Activated CD8-positive, alpha-beta memory T cell treated with anti-CD3 and anti-CD28 coated beads for 1 hour (primary cell): ENCODE measurements at places on chromosomes 4 and X.

DNA sequence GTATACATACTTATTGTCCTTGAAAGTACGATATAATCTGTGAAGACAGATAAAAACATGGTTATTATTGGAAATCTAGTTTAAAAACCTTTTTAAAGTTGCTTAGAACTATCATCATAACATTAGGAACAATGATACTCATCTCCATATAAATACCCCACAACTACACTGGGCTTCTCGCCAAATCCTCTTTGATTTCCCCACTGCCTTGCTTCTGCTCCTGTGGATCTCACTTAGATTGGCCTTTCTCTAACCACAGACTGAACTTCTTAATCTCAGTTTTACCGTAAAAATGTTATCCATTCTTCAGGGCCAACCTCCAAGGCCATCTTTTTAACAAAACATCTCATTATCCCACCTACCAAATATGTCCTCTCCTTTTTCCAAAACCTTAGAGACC lies 77.6 kb downstream of the PRKG2 start:
- DNase-seq = no peak

DNA sequence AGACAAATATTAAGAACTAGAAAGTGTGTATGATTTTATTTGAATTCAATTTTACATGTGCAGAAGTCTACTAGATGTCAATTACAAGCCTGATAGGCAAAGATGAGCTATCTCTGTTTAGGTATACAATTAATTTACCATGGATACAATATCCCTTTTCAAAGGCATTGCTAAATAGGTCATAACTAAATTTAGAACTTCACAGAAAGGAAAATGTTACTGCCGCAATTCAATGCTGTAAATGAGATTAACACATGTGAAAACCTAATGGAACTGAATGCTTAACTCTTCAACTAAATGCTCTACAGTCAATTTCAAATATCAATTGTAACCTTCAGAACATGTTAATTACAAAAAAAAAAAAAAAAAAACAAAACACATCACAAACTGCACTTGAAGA lies 14.6 kb downstream of the RAP2C start:
- no peak for DNase-seq

GRCh38 chr4:93719552-93719951 lies 109.0 kb upstream of the ATOH1 start:
- no peak for DNase-seq

- no peak for DNase-seq
Observed at GRCh38 chr4:94420356-94420755, 31.4 kb upstream of the PDLIM5 start.

GRCh38 chr4:75289914-75290582 lies 224.2 kb downstream of the RCHY1 start:
- DNase-seq = no peak

GRCh38 chr4:147578593-147578992 lies 38.6 kb upstream of the TMEM184C start:
- DNase-seq = no peak

- no peak for DNase-seq
Observed at GRCh38 chr4:3813151-3814052, 47.2 kb downstream of the ADRA2C start.

DNA sequence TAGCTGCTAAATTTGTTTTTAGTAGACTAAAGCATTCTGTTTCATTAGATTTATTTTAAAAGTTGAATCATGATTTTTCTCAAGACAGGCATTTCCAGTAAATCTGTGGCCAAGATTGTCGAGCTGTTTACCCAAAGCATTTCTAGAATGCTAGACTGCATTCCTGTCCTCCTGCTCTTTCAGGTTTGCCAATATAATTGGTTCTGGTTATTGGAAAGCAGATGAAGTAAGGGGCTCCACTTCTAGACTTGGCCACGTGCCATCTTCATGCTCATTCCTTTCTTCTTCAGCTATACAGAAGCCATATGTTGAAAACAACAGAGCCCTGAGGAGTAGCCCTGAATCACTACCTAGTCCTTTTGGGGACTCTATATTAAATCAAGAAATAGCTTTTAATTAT lies 62.5 kb downstream of the PGRMC2 start:
- DNase-seq = no peak
